Sigmoid colon (tissue), 7 donors: ENCODE measurements at places on chromosomes 1 and 21.
A peak's percentile ranks its signal among the peaks of the same experiment; 100 is the strongest.

- H3K4me3 ChIP-seq = no peak overlapping the region
- no peak overlapping the region for H3K27ac ChIP-seq
- no peaks in the 10 kb centered on the region for H3K36me3 ChIP-seq
- H3K4me1 ChIP-seq = no peaks in the 10 kb centered on the region
Measured at GRCh38 chr1:236321101-236321500, 39.3 kb upstream of the ERO1B start.

GRCh38 chr1:210377731-210378333 lies 49.1 kb downstream of the HHAT start:
- H3K36me3 ChIP-seq = no peaks in the 10 kb centered on the region
- H3K27me3 ChIP-seq = no peaks in the 10 kb centered on the region
- H3K4me1 ChIP-seq = no peaks in the 10 kb centered on the region
- no peak overlapping the region for H3K27ac ChIP-seq

DNA sequence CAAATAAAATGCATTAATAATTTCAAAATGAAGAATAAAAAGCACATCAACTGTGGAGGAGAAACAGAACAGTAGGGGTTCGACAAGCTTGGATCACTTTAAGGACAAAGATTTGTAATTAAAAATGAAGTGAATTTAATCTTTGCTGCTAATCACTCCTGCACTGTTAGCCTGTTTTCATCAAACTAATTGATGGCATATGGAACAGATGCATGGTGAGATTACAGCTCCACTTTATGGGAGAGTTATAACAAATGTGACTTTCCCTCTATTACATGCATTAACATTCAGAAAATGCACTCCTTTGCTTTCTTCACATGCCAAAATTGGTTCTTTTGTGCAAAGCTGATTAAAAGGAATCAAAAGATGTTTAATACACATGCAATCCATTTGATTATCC lies 207.2 kb upstream of the C21orf91 start:
- no peaks in the 10 kb centered on the region for H3K27me3 ChIP-seq
- no peak for DNase-seq
- no peak overlapping the region for H3K27ac ChIP-seq
- H3K36me3 ChIP-seq = no peaks in the 10 kb centered on the region
- H3K4me3 ChIP-seq = no peak overlapping the region

DNA sequence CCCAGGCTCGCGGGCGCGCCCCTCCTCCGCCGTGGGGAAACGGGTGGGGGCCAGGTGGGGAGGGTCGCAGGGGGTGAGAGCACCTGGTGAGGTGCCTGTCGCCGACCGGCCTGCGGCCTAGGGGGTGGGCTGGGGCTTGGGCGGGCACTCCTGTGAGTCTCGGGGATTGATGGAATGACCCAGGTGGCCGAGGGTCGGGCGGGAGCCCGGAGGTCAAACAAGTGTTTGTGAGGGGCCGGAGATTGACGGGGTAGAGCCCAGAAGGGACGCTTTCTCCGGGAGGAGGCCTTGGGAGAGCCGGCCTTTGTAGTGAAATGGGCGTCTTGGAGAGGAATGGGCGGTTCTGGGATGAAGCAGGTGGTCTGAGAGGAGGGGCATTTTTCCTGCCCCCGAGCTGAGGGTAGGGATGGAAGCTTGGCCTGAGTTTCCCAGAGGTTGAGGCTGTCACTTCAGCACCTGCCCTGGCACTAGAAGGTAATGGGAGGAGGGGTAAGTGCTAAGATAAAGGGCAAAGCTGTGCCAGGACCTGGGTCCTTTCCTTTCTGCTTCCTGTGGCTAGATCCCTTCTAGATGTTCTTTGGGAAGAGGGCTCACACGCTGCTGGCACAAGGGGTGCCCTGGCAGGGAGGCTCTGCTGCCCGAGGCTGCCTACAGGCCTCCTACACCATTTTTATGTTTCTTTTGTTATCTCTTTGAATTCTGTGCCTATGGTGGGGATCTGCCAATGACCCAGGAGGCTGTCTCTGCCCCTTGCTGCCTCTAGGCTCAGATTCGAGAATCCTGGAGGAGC lies 56.1 kb downstream of the NDUFS5 start:
- peak overlapping the region; percentile 51 for H3K4me3 ChIP-seq
- H3K36me3 ChIP-seq = no peaks in the 10 kb centered on the region
- no peak overlapping the region for H3K27ac ChIP-seq
- H3K4me1 ChIP-seq = peaks cover 38% of the 10 kb centered on the region
- no peak for DNase-seq
- H3K27me3 ChIP-seq = peaks cover 29% of the 10 kb centered on the region

GRCh38 chr1:59045636-59046035 lies 251.3 kb upstream of the FGGY start:
- H3K4me1 ChIP-seq = peaks cover 40% of the 10 kb centered on the region
- H3K27me3 ChIP-seq = no peaks in the 10 kb centered on the region
- no peak for DNase-seq
- H3K36me3 ChIP-seq = no peaks in the 10 kb centered on the region
- H3K4me3 ChIP-seq = no peak overlapping the region

DNA sequence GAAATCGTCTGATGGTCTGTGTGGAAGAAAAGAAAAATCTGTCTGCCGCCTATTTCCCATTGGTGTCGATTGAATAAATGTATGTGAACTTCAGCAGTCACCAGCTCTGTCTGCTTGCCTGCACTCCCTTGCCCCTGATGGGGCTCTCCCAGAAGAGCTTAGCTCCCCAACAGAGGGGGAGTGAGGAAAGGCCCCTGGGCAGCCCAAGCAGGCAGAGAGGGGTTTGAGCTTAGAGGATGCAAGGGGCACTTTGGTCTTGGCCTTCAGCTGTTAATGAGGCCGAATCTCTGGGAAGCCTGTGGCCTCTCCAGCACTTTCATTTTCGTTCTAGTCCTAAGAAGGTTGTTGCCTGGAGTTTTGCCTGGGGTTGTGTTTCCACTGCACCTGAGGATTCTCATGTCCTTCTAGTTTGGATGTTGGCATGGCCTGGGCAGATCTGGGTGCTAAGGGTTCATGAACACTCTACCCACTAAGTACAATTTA lies 2.8 kb downstream of the FOXD2 start:
- H3K27ac ChIP-seq = no peak overlapping the region
- peaks cover 51% of the 10 kb centered on the region for H3K4me1 ChIP-seq
- no peak overlapping the region for H3K4me3 ChIP-seq

GRCh38 chr1:209029737-209030136 lies 553.8 kb upstream of the CAMK1G start:
- H3K4me3 ChIP-seq = no peak overlapping the region
- no peak overlapping the region for H3K27ac ChIP-seq
- DNase-seq = no peak
- no peaks in the 10 kb centered on the region for H3K4me1 ChIP-seq
- H3K36me3 ChIP-seq = no peaks in the 10 kb centered on the region
- no peaks in the 10 kb centered on the region for H3K27me3 ChIP-seq

GRCh38 chr1:94688646-94689045 lies 131.5 kb upstream of the SLC44A3 start:
- H3K27ac ChIP-seq = peak overlapping the region; percentile 68
- H3K4me1 ChIP-seq = no peaks in the 10 kb centered on the region
- no peak for DNase-seq
- H3K27me3 ChIP-seq = no peaks in the 10 kb centered on the region
- no peak overlapping the region for H3K4me3 ChIP-seq

GRCh38 chr1:19793360-19794046 lies 6.2 kb downstream of the TMCO4 start:
- H3K4me1 ChIP-seq = peaks cover 1% of the 10 kb centered on the region
- peaks cover 52% of the 10 kb centered on the region for H3K36me3 ChIP-seq
- no peak overlapping the region for H3K27ac ChIP-seq
- no peak overlapping the region for H3K4me3 ChIP-seq
- no peaks in the 10 kb centered on the region for H3K27me3 ChIP-seq

- H3K4me3 ChIP-seq = no peak overlapping the region
- no peaks in the 10 kb centered on the region for H3K27me3 ChIP-seq
- H3K4me1 ChIP-seq = no peaks in the 10 kb centered on the region
- H3K36me3 ChIP-seq = no peaks in the 10 kb centered on the region
- DNase-seq = no peak
Measured at GRCh38 chr1:169618367-169618766, 11.6 kb downstream of the SELP start.

GRCh38 chr1:90850181-90850897 lies 133.2 kb upstream of the BARHL2 start:
- H3K4me1 ChIP-seq = peaks cover 18% of the 10 kb centered on the region
- DNase-seq = no peak
- H3K36me3 ChIP-seq = no peaks in the 10 kb centered on the region
- H3K27me3 ChIP-seq = no peaks in the 10 kb centered on the region
- H3K27ac ChIP-seq = peak overlapping the region; percentile 43
- peak overlapping the region; percentile 61 for H3K4me3 ChIP-seq

DNA sequence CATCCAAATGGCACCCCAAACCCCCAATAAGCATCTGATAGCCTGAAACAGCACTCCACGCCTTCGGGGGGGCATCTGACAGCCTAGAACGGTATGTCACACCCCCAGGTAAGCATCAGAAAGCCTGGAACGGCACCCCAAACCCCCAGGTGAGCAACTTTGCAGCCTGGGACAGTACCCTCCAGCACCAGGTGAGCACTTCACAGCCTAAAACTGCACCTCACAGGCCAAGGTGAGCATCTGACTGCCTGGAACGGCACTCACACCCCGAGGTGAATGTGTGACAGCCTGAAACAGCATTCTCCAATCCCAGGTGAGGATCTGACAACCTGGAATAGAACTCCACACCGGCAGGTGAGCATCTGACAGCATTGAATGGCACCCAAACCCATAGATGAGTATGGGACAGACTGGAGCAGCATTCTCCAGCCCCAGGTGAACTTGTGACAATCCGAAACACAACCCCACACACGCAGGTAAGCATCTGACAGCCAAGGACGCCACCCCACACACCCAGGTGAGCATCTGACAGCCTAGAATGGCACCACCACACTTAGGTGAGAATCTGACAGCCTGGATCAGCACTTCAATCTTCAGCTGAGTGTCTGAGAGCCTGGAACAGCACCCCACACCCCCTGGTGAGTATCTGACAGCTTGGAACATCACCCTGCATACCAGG lies 18.3 kb upstream of the MMEL1 start:
- no peaks in the 10 kb centered on the region for H3K4me1 ChIP-seq
- H3K36me3 ChIP-seq = no peaks in the 10 kb centered on the region
- peaks cover 3% of the 10 kb centered on the region for H3K27me3 ChIP-seq
- H3K27ac ChIP-seq = no peak overlapping the region
- no peak overlapping the region for H3K4me3 ChIP-seq

DNA sequence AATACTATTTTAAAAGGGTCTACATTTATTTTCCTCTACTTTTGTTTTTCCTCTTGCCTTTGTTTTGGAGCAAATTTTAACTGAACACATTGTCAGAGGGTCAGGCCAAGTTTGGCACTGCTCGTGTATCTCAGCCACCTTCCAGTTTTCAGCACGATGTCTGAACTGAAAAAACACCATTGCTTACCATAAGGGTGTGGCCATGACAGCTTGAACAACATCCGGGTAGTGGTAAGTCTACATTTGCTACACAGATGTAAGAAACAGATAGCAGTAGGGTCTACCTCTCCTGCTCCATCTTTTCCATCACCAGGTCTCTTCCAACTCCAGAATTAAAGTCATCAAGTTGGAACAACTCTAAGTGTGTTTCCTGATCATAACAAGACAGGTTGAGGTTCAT lies 4.2 kb downstream of the HIVEP3 start:
- H3K36me3 ChIP-seq = no peaks in the 10 kb centered on the region
- no peaks in the 10 kb centered on the region for H3K27me3 ChIP-seq
- no peak for DNase-seq

GRCh38 chr1:156241311-156241811 lies 623 bp upstream of the BGLAP start:
- H3K27ac ChIP-seq = no peak overlapping the region
- H3K36me3 ChIP-seq = peaks cover 20% of the 10 kb centered on the region
- H3K4me1 ChIP-seq = no peaks in the 10 kb centered on the region
- no peak overlapping the region for H3K4me3 ChIP-seq
- H3K27me3 ChIP-seq = peaks cover 11% of the 10 kb centered on the region
- no peak for DNase-seq

- H3K27ac ChIP-seq = no peak overlapping the region
- no peaks in the 10 kb centered on the region for H3K36me3 ChIP-seq
- no peak for DNase-seq
- H3K4me1 ChIP-seq = no peaks in the 10 kb centered on the region
- no peaks in the 10 kb centered on the region for H3K27me3 ChIP-seq
Measured at GRCh38 chr1:71228241-71228640, 147.4 kb upstream of the ZRANB2 start.

GRCh38 chr1:246029616-246030015 lies 477.5 kb downstream of the SMYD3 start:
- no peak for DNase-seq
- no peaks in the 10 kb centered on the region for H3K4me1 ChIP-seq
- no peaks in the 10 kb centered on the region for H3K36me3 ChIP-seq
- no peaks in the 10 kb centered on the region for H3K27me3 ChIP-seq
- no peak overlapping the region for H3K27ac ChIP-seq

DNA sequence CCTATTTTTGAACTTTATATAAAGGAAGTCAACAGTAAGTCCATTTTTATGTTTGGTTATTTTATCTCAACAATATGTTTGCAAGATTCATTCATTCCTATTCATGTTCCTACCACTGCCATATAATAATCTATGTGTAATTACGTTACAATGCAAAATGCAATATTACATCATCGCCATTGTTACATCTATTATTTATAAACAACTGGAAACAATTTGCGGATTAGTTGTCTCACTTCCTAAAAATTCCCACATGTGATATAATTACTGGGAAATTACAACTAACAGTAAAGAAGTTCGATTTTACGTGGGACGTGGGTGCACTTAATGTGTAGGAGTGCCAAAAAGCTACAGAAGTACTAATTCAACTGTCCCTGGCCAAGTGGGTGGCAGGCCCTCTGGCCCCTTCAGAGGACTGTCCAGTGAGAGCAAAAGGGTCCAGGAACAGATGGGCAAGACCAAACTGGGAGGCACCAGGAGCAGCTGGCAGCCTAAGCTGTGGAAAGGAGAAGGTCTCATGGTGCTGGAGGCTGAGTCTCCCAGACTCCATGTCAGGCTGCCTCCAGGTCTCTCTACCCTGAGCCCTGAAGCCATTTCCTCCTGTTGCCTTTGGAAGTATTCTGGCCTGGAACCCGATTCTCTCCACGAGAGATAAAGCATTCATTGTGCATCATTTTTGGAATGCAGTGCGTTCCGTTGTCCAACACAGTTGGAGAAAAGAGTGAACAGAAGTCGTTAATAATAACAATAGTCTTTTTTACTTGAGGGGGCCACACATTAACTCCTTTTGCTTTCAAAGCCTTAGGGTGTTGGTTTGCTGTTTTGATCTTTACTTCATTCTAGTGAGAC lies 42.9 kb downstream of the TNNT2 start:
- no peaks in the 10 kb centered on the region for H3K4me1 ChIP-seq
- DNase-seq = peak; percentile 13
- no peak overlapping the region for H3K27ac ChIP-seq
- no peaks in the 10 kb centered on the region for H3K27me3 ChIP-seq
- no peak overlapping the region for H3K4me3 ChIP-seq

- H3K4me3 ChIP-seq = no peak overlapping the region
- H3K27me3 ChIP-seq = no peaks in the 10 kb centered on the region
Measured at GRCh38 chr1:205914730-205915129, 28.5 kb downstream of the SLC26A9 start.

- H3K4me1 ChIP-seq = peaks cover 41% of the 10 kb centered on the region
- H3K27ac ChIP-seq = no peak overlapping the region
- no peak for DNase-seq
- peaks cover 84% of the 10 kb centered on the region for H3K27me3 ChIP-seq
- no peak overlapping the region for H3K4me3 ChIP-seq
- H3K36me3 ChIP-seq = no peaks in the 10 kb centered on the region
Measured at GRCh38 chr1:2544093-2544874, 11.9 kb upstream of the TNFRSF14 start.
